ENCODE measurements at places on chromosomes 2 and 18.

- DNase-seq = no peak
Measured at GRCh38 chr2:195368249-195369217, 288.5 kb upstream of the SLC39A10 start.

DNA sequence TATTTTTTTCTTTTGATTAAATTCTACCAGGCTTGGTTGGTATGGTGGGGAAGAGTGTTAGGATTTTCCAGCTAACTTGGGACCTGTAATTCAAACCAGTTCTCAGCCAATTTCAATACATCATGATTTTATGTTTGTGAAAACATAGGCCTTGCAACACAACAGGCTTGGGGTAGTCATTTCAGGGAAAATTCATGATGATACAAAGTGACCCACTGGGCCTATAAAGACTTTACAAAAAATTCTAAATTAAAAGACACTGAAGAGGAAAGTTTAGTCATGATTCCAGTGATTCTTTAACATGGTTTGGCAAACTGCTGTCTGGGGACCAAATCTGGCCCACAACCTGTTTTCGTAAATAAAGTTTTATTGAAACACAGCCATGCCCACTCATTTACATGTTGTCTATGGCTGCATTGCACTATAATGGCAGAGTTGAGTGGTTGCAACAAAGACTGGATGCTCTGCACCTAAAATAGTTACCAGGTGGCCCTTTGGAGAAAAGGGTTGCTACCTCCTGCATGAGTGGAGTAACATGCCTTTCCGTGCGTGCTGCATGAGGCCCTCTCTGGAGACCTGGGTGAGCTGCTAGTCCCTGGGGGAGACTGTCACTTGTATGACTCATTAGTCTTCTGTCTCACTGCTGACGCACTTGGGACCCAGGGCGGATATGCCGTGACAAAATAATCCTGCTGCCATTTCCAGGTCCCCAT, 73.6 kb downstream of the NPAS2 start:
- no peak for DNase-seq

GRCh38 chr2:165895974-165896373, 57.6 kb downstream of the TTC21B start:
- no peak for DNase-seq

DNA sequence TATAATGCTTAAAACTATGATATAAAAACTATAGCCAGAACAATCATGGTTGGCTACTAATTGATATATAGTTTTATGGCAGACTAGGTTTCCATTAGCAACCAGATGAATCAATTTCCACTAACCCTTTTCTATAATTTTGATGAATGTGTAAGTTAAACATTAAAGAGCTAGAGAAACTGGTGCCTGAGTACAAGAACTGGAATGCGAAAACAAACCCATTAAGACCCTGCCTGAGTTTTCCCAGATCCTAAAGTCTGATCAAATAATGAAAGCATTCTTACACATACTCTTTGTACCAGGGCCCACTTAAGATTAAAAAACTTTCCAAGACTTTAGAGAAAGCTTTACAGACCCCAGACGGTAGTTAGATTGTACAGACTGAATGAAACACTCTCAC, 21.3 kb downstream of the MRPL19 start:
- no peak for DNase-seq

DNA sequence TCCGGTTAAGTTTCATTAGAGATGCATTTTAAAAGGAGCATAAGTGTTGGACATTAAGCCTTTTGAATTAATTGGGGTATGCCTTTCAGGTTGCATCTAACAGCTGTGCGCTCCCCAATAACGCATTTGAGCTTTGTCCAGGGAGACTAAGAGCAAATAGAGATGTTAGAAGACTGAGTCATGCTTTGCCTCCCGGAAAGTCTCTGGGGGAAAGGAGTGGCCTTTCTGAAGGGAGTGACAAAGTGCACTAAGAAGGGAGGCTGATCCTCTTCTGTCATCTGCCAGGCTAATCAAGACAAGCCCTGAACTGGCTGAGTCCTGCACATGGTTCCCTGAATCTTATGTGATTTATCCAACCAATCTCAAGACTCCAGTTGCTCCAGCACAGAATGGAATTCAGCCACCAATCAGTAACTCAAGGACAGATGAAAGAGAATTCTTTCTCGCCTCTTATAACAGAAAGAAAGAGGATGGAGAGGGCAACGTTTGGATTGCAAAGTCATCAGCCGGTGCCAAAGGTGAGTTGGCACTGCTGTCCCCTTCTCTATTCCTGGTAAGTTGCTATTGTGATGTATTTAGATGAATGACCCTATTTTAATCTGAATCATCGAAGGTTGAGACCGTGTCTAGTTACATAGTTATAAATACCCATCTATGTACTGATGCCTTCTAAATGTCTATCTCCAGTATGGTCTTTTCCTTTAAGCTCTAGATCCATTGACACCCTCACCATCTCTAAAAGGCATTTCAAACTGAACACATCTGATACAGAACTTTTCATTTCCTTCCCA, 12.1 kb downstream of the TTL start:
- DNase-seq = peak; percentile 40

DNA sequence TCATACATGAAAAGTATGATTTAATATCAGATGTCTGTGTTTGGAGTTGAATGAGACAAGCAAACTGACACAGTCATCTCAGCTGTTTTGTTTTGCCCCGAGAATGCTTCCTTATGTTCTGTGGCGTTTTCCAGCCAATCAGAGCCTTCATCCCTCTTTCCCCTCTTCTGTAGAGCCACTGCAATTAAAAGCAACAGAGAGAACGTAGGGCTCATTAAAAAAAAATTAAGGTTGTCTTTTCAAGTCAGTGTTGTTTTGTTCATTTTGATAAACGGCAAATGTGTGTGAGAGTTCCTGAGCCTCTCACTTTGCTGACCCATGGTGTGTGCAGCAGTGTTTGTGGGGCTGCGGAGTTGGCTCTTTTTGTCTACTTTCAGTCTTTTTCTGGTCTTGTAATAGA, 216.0 kb downstream of the FHOD3 start:
- no peak for DNase-seq

DNA sequence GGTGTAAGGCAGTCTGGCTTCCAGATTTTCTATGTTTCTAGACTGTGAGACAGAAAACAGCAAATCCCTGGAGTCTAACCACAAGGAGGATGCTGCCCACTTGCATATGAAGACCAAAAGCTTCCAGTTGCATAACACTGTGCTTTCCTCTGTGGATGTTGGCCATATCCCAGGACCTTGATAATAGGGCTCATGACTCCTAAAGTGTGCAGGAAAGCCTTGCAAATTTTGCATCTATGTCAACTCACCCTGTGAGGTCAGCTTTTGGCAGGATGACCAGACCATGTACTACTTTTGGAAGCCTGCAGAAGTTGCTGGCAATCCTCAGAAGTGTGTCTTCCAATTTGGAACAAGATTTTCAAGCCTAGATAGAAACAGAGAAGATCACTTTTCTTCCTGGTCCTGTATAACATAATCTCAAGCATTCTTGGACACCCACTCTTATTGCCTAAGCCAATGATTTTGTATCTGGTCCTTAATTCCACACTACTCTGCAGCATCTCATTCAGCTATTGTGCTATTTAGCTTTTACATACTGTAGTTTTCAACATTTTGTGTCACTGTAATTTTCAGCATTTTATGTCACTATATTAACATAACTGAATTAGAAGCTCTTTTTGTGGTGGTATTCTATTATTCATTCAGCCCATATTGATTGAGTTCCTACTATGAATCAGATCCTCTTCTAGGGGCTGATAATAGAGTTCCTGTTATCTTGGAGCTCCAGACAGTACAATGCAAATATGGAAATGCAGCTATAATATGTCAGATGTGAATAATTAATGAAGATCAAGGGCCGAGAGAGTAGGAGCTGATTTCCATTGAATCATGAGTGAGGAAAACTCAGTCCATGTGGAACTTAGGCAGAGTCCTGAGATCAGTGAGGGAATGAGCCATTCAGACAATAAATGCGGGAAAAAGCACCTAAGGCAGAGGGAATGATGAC, 85.3 kb upstream of the RAB27B start:
- DNase-seq = no peak

GRCh38 chr2:206392118-206392517, 51.2 kb upstream of the ADAM23 start:
- peak; percentile 19 for DNase-seq

- no peak for DNase-seq
Measured at GRCh38 chr2:126675637-126676036, 19.7 kb downstream of the GYPC start.
